Inflammatory macrophage treated with lipopolysaccharide for 1 hour (primary cell): ENCODE measurements at places on chromosomes 5 and 9.

DNA sequence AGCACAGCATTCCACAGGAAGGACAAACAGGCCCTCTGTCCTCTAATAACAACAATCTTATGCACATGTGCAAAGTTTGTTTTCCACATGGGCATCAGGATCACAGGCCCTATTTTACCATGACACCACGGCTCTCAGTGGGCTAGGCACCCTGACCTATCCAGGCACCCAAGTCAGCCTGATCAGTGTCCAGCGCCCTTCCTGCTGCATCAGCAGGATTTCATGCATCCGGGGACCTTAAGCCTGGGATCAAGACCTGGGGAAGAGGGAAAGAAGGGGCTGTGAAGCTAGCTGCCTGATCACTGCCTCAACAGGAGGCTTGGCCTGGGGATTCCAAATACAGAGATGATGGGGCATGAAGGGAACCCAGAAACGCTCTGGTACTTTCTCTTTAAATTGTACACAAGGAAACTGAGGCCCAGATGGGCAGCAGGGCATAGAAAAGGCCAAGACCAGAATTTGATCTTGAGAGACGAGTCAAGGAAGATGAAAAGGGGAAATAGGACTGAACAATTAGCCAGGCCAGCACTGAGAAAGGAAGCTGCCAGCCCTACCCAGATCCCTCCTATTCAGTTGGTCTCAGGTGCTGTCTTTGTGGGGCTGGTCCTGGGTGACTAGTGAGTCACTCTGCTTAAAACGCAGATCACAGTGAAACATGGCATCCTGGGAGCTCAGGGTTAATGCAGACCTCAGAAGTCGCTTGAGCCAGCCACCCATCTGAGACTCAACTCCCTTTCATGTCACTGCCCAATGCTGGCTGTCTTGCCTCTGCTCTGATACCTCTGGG lies 57.9 kb downstream of the SHB start:
- DNase-seq, result no peak

DNA sequence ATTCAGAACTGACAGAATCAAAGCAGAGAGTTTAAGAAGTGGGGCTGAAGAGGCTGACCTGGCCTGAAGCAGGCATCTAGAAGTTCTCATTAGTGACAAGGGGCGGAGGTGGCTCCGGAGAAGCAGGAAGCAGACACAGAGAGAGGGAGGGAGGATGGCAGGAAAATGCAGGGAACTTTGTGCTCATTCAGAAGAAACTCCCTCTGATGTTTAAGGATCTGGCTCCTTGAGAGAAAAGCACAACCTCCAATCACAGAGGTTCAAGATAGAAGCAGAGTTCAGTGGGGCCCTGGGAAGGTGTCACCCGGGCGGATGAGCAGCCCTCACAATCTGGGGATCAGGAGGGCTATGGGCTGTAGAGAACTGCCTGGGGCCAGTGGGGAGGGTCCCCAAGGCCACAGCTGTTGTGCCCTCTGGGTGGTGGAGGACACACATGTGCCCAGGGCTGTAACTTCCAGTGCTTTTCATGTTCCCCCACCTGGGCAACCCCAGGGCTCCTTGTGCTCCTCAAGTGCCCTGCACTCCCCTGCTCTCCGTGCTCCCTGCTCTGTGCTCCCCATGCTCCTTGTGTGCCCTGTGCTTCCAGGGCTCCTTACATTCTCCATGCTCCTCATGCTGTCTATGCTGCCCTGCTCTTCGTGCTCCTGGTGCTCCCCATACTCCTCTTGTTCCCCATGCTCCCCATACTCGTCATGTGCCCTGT lies 51.4 kb downstream of the TRIP13 start:
- DNase-seq, result no peak

DNA sequence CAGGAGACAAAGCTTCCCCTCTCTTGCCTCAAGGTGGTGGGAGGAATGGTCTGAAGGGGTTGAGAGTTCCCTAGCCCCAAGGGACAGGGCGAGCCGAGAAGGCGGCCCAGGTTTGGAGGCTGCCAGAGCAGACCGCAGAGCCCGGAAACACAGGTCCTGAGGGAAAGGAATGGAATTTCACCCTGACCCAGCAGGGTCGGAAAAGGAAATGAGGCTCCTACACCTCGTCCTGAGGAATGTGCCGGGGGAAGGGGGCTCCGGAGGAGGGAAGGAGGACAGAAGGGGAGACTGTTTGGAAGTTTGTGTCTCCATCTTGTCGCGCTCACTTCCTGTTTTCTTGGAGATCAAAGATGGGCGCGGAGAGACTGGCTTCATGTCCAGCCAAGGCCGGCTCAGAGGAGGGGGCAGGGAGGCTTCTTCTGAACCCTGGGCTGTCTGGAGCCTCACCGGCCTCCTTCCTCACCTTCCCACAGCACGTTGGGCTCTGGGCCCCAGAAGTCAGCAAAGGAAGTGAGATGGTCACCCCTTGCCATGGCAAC lies 9.6 kb downstream of the ENG start:
- DNase-seq, result no peak

- no peak for DNase-seq
Observed at GRCh38 chr5:58185397-58185796, 274.5 kb downstream of the PLK2 start.

- DNase-seq, result no peak
Observed at GRCh38 chr9:37382161-37382981, 40.1 kb upstream of the GRHPR start.

GRCh38 chr5:135232958-135233357 lies 166.1 kb downstream of the MACROH2A1 start:
- DNase-seq, result no peak

- peak; percentile 65 for DNase-seq
Observed at GRCh38 chr9:99057665-99058625, 47.0 kb upstream of the TGFBR1 start.

- no peak for DNase-seq
Observed at GRCh38 chr9:72315510-72316311, 49.3 kb downstream of the ZFAND5 start.

- DNase-seq, result no peak
Observed at GRCh38 chr5:158376679-158377078, 517.7 kb upstream of the CLINT1 start.

- DNase-seq, result no peak
Observed at GRCh38 chr5:35861718-35862117, 5.0 kb downstream of the IL7R start.

GRCh38 chr9:114897196-114897595 lies 33.2 kb downstream of the TNFSF8 start:
- no peak for DNase-seq

- DNase-seq, result no peak
Observed at GRCh38 chr5:68406767-68407241, 191.2 kb downstream of the PIK3R1 start.

GRCh38 chr9:36396985-36397384 lies 3.1 kb downstream of the RNF38 start:
- DNase-seq, result no peak

GRCh38 chr5:18745988-18746615 lies 1111.8 kb downstream of the TAF11L14 start:
- peak; percentile 76 for DNase-seq

- no peak for DNase-seq
Observed at GRCh38 chr5:149348518-149348917, 3.2 kb downstream of the GRPEL2 start.

DNA sequence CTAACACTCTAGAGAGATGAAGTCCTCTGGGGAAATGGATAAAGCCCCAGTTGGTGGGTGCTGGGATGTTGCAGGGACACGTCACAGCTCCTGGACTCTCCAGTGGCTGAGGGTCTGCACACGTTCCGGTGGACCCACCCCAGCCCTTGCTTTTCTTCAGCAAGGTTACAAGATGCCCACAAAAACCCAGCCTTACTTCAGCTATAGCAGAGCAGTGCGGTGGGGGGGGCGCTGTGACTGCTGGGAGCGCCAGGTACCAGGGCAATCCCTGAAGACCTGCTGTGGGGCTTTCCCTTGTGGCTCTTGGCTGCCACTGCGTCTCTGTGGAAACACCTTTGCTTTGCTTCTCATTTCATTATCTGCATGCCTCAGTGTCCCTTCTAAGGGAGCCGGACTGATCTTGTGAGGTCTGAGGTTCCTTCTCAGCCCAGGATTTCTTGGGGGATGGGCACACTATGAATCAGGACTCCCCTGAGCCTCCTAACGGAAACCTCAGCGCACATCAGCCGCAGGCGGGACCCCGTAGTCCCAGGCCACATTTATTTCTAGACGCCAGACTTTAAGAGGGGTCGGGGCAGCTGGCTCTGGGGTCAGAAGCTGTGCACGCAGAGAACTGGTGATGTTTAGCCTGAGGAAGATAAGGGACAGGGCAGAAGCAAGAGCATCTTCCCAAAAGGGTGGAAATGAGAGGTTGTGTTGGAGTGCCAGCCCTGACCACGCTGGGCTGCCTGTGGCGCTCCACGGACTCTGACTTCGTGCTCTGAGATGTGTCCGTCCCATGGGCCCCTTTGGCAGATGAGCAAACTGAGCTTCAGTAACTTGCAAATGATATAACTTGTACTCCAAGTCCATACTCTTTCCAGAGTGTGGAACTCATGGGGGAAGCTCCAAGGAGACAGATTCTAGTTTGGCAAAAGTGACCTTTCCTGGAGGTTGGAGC lies 106.8 kb downstream of the WNK2 start:
- DNase-seq, result no peak

DNA sequence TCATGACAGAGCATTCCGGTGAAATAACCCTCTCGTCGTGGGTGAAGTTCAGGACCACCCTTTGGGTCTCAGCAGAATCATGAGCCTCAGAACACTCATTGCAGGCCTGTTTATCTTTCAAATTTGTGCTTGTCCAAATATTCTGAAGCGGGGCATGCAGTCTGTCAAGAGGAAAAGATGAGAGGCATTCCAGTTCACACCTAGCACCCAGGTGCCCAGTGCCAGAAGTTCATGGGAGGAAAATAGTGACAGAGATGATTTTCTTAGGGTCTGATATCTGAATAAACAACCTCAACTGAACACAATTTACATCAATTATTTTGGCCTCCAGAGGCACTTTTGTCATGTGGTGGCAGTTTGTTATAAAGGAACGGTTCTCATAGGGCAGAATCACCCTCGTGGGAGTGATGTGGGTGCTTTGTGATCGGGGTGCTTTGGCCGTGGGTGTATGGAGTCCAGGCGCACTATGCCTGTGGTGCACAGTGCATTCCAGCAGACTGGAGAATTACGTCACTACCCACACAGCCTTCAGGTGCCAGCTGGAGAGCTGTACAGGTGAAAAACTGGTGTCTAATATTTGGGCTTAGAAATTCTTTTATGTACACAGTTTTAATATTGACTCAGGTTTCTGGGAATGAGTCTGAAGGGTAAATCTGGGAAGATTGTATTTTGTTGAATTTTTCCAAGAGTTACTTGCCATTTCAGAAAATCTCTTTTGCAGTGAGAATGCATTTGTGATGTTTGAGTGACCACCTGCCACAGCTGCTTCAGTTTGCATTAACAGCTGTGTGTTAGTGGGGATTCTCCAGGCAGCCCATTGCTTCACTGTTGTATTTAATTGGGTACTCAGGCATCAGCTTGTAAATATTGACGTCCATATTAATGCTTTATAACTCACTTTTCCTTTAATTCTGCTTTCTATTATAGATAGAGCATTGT lies 289.3 kb downstream of the FANCC start:
- no peak for DNase-seq

- DNase-seq, result peak; percentile 8
Observed at GRCh38 chr5:169653091-169653490, 16.0 kb downstream of the DOCK2 start.

GRCh38 chr5:16784088-16784487 lies 152.0 kb downstream of the MYO10 start:
- no peak for DNase-seq

GRCh38 chr9:105158898-105159297 lies 85.6 kb upstream of the SLC44A1 start:
- no peak for DNase-seq

DNA sequence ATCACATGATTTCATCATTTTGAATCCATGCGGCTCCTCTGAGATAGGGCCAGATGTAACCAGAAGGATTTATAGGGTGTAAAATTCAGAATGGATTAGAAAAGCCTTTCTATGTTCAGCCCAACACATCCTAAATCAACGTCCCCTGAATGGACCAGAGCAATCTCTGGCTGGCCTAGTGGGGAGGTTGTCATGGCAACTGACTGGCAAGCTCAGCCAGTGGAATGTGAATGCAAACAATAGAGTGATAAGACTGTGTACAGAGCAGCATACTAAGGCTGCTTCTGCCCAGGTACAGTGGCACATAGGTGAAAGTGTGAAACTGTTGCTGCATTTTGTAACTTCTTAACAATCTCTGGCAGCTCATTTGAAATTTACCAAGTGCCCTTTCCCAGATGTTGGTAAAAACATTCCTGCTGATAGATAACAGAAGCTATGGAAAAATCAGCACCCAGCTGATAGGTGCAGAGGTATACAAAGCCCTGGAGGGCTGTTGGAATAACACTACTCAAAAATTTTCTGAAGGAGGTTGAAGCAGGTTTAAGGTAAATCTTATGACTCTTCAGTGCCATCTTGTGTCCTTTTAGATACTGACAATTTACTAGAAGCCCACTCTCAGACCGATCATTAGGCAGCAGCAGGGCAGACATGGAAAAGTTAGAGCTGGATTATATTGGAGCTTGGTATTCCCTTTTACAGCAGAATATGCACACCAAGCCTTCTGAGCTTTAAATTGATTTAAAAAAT lies 267.2 kb downstream of the RAB3C start:
- peak; percentile 61 for DNase-seq

- DNase-seq, result no peak
Observed at GRCh38 chr9:116073826-116074225, 79.8 kb upstream of the PAPPA start.

GRCh38 chr9:99192786-99193465 lies 28.8 kb downstream of the ALG2 start:
- no peak for DNase-seq

DNA sequence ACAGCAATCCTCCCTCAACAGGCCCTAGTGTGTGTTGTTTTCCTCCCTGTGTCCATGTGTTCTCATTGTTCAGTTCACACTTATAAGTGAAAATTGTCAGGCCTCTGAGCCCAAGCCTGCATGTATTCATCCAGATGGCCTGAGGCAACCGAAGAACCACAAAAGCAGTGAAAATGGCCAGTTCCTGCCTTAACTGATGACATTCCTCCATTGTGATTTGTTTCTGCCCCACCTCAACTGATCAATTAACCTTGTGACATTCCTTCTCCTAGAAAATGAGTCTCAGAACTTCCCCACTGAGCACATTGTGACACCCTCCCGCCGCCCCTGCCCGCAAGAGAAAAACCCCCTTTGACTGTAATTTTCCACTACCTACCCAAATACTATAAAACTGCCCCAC lies 17.4 kb upstream of the TRPC7 start:
- DNase-seq, result no peak
